ENCODE measurements at places on chromosomes 4 and X.

GRCh38 chr4:169201222-169202144 lies 69.3 kb downstream of the SH3RF1 start:
- no peak for DNase-seq

- DNase-seq = no peak
Measured at GRCh38 chr4:168269896-168270295, 48.7 kb downstream of the DDX60 start.

DNA sequence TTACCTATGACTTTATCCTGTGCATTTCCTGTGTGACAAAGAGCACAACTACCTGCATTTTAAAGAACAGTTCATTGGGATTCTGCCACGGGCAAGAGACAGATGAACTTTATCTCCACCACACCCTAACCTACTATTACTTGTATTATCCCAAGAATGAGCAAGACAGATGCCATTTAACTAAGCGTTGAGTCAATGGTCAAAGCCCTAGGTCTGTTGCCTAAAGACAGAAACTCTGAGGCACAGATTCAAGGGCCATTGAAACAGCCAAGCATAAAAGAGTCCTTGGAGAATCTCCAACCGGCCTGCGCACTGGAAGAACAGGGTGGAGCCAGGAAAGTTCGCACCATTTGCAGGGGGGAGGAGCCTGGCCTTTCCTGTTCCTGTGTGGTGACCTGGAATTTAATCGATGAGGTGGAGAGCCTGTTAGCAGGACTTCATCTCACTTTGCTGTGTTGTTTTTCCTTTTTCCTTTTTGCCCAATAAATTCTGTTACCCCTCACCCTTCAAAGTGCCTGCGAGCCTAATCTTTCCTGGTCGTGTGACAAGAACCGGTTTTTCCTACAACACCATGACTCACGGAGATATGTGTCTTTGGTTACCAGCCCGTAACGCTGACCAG lies 146.4 kb upstream of the DIAPH2 start:
- no peak for DNase-seq

DNA sequence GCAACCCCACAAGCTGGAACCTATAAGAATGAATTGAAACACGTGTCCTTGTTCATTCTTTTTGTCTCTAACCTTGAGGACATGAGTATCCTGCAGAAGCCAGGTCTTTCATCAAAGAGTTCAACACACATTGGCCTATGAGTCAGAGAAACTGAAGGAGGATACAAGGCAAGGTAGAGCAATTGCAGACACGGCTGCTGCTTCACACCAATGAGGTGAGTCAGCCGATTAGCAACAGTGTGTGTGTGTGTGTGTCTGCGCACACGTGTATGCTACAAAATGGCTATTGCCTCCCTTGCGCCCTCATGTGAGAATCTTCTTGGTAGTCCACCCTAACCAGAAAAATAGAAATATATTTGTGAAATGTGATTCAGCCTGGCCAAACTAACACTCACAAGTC lies 1477.7 kb upstream of the IGFBP7 start:
- no peak for DNase-seq

GRCh38 chr4:10296730-10297129 lies 160.5 kb downstream of the ZNF518B start:
- no peak for DNase-seq

DNA sequence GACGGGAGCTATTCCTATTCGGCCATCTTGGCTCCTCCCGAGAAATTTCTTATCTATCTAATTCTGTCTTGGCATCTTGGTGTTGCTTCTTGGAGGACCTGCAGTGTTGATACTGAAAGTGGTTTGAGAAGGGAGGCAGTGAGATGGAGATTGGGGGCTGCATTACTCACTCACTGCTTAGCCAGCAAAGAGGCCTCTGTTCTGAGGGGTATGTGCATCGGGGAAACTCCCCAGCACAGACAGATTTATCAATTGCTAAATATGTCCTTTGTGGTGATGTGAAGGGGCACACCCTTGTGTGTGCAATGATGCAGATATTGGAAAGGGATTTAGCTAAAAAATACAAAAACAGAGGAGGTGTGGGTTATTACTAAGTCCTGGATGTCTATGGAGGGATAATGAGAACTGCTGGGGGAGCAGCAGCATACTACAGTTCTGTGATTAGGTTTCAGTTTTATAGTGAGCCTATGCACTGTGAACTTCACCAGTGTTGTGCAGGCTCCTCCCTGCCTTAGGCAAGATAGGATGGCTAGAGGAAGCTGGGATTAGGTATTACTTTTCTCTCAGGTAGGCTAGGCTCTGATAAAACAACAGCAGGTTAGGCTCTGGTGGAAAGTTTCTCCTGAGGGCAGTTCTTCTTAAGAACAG lies 279.0 kb downstream of the HS3ST1 start:
- DNase-seq = no peak

DNA sequence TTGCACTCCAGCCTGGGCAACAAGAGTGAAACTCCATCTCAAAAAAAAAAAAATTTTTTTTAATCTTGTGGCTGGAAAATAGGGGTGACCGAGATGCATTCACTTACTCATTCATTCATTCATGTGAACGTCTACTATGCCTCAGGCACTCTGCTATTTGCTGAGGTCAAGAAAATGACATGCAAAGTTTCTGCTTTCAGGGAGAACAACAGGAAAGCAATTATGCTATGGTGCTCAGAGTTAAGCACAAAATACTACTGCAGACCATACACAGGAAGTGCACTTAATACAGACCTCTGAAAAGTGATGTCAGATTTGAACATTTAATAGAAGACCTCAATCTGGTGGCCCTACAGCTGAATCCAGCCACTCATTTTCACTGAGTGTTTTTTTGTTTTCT lies 59.6 kb upstream of the DUSP21 start:
- no peak for DNase-seq

DNA sequence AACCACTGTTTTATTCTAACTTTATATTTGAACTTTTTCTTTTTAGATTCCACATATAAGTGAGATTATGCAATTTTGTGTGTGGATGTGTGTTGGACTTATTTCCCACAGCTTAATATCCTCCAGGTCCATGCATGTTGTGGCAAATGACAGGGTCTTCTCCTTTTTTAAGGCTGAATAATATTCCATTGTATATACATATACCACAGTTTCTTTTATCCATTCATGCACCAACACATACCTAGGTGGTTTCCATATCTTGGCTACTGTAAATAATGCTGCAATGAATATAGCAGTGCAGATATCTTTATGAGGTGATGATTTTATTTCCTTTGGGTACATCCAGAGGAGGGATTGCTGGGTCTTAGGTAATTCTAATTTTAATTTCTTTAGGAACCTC lies 69.0 kb downstream of the SNCA start:
- no peak for DNase-seq

DNA sequence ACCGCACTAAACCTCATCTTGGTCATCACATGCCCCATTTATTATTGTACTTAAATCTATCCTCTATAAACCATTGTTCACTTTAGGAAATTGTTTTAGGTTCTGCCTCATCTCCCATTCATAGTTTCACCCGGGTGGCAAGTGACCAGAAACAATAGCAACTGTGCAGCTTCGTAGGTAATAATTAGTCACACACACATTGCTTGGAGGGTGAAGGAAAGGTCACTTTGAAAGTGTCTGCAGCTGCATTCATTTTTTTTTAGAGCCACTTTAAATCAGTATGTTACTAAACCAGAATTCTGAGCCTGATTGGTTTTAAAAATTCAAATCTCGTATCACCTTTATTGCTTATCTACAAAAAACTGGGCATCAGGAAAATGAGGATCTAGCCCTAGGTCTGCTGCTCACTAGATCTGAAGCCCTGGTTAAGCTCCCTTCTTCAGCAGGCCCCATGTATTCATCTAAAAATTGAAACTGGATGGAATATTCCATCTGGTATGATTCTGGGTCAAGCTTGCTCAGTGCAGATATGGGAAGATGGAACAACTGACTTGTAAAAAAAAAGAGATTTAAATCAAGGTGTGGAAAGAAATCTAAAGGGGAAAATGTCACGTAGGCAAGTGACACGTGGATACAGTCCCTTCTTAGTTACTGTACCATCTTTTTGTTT lies 62.4 kb downstream of the LIMCH1 start:
- no peak for DNase-seq

- peak; percentile 95 for DNase-seq
Measured at GRCh38 chr4:142091691-142092182, 455.4 kb downstream of the IL15 start.

DNA sequence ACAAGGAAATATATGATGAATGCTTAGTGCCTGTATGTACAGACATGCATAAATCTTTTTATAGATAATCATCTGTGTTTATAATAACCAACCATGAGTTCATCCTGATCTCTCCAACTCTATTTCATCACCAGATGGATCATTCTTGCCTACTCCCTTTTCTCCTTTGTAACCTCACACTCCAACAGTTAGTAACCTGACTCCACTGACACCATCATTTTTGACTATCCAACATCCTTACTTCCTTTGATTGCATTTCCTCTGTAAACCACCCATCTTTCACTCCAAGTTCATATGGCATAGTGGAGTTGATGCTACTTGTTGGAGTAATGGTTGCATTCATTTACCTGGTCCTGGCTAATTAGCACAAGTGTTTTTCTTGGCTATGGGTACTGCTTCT lies 170.6 kb downstream of the ZNF330 start:
- DNase-seq = peak; percentile 69

- DNase-seq = no peak
Measured at GRCh38 chr4:155907556-155907955, 4.1 kb downstream of the TDO2 start.

GRCh38 chrX:40035726-40036125 lies 62.0 kb downstream of the BCOR start:
- no peak for DNase-seq

- DNase-seq = no peak
Measured at GRCh38 chrX:133215017-133215416, 3.1 kb downstream of the TFDP3 start.

DNA sequence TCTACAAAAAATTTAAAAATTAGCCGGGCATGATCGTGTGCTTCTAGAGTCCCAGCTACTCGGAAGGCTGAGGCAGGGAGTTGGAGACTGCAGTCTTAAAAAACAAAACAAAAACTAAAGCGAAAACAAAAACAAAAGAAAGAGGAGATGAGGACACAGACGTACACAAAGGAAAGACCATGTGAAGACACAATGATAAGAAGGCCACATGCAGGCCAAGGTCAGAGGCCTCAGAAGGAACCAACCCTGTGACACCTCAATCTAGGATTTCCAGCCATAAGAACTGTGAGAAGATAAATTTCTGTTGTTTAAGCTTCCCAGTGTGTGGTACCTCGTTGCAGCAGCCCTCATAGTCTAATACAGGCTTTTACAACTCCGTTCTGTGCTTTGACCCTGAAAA lies 177.0 kb upstream of the ATP6AP2 start:
- no peak for DNase-seq

- DNase-seq = peak; percentile 4
Measured at GRCh38 chrX:74117962-74118902, 185.7 kb upstream of the ZCCHC13 start.

- peak; percentile 74 for DNase-seq
Measured at GRCh38 chr4:60605646-60606354, 594.3 kb upstream of the ADGRL3 start.

- DNase-seq = peak; percentile 61
Measured at GRCh38 chrX:51837921-51838320, 55.5 kb upstream of the MAGED1 start.

GRCh38 chr4:154158361-154159155 lies 333.0 kb downstream of the DCHS2 start:
- no peak for DNase-seq

- no peak for DNase-seq
Measured at GRCh38 chr4:6104541-6105130, 86.4 kb upstream of the C4orf50 start.

DNA sequence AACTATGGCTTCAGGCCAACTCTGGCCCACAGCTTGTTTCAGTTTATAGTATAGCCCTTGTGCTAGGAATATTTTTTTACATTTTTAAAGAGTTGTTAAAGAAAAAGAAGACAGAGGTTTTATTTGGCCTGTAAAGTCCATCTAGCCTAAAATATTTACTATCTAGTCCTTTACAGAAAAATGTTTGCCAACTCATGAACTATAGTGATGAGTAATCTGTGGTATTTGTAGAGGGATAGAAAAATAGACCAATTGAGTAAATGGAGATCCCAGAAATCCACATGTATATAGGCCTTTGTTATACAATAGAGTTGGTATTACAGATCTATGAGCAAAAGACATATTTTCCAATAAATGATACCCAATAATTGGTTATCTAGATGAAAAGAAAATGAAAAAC lies 288.7 kb downstream of the PRDM5 start:
- peak; percentile 39 for DNase-seq

- no peak for DNase-seq
Measured at GRCh38 chrX:11881485-11882170, 123.6 kb downstream of the MSL3 start.

GRCh38 chr4:172543249-172543648 lies 625.4 kb upstream of the GALNT7 start:
- no peak for DNase-seq

DNA sequence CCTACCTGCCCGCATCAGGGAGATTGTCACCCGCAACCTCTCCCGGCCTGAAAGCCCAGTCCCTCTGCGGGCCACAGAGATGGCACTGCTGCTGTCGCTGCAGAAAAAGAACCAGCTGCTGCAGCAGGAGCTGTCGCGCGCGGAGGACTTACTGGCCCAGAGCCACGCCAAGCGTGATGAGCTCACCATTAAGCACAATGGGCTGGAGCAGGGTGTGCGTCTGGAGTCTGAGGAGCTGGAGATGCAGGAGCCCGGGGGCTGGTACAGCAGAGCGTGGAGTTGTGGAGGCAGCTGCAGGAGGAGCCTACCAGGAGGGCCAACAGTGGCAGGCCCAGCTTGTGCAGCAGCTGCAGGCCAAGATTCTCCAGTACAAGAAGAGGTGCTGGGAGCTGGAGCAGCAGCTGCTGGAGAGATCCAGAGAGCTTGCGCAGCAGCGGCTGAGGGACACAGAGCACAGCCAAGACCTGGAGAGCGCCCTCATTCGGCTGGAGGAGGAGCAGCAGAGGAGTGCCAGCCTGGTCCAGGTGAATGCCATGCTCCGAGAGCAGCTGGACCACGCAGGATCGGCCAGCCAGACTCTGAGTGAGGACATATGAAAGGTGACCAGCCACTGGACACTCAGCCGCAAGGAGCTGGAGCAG lies 11.3 kb downstream of the SMIM10L2A start:
- DNase-seq = no peak

GRCh38 chr4:41256131-41256739 lies 493 bp upstream of the UCHL1 start:
- DNase-seq = no peak

- DNase-seq = no peak
Measured at GRCh38 chrX:45003085-45003484, 130.1 kb downstream of the KDM6A start.

- DNase-seq = peak; percentile 43
Measured at GRCh38 chr4:54542119-54542438, 115.7 kb upstream of the KIT start.

- no peak for DNase-seq
Measured at GRCh38 chr4:38152721-38153386, 192.7 kb downstream of the PTTG2 start.
